ENCODE measurements at places on chromosomes 7 and 10. TPM values are rescaled to one million over a fixed set of nuclear protein-coding genes. Genes with fewer than 3 reads are reported as not detected.

DNA sequence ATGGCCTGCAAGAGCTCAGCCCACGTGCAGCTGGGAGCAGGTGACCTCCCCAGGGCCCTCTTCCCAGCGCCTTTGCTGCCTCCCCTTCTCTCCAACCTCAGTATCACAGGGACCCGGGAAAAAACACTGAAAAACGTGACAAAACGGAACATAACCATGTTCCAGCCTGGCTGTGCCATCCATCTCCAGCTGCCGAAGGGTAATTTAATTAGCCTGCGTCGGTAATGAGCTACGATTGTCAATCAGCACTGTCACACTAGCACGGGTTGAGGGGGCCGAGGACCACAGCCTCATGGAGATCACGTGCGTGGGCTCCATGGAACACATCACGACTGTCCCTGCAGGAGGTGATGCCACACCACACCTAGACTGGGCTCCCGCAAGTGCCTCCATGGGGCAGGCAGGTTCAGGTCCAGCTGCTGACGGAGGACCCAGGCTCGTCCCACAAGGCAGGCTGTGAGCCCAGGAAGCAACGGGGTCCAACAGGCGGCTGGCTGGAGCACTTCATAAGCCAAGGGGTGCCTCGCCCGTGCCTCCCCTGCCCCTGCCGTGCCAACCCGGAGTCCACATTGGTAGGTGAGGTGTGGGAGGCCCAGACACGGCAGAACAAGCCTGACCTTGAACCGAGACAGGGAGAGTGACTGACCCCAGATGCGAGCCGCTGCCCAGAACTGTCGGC lies 199.5 kb downstream of the ELFN1 start:
- no peak for DNase-seq

The CRHR2 gene
- 0.33 TPM for total RNA-seq

DNA sequence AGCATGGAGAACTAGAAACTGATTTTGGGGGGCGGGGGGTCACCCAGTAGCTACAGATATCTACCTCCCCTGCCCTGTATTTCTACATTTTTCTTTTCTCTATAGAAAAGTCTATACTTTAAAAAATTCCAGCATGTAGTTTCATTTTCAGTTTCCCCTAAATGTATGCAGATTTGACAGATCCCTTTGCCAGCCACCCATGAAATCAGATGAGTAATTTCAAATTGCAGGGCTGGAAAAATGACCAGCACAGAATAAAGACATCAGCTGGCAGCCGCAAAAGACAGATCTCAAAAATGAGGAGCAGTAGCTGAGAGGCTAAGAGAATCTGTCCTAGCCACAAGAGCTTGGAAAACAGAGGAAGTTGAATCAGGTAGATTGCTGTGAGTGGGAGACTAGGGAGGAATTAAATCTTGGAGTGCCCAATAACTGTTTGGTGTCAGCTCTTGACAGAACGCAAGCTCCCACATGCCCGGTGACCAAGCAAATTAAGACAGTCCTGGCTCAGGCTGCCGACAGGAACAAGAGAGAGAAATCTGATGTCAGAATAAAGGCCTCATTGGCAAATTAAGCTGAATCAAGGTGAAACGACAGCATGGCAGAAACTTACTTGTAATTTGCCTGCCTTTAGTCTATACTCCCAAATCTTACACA lies 24.5 kb downstream of the ADRB1 start:
- DNase-seq = no peak

- DNase-seq = peak; percentile 38
These were observed 48.2 kb upstream of the NPTX2 start for GRCh38 chr7:98568891-98569290.

DNA sequence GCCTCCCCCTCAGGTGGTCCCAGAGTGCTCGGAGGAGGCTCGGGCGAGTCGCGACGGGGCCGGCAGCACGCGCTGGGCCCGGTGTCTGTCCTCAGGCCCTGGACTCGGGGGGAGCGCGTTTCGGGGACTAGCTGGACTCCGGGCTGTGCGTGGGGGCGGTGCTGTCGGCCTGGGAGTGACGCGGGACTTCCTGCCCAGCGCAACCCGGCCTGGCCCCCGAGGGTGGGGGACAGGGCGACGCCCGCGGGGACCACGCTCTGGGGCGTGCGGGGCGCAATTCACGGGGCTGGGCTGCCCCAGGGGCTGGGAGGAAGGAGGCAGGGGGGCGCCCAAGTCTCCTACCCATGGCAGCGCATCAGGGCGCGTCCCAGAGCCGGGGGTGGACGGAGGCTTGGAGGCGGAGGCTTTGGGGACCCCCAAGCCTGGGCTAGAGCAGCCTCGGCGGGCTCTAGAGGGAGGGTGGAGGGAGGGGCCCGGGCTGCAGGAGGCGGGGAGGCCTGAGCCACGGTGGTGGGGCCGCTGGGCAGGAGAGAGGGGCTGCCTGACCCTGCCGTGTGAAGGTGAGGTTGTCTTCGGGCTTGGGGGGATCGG lies 2.3 kb upstream of the VENTX start:
- DNase-seq = no peak

DNA sequence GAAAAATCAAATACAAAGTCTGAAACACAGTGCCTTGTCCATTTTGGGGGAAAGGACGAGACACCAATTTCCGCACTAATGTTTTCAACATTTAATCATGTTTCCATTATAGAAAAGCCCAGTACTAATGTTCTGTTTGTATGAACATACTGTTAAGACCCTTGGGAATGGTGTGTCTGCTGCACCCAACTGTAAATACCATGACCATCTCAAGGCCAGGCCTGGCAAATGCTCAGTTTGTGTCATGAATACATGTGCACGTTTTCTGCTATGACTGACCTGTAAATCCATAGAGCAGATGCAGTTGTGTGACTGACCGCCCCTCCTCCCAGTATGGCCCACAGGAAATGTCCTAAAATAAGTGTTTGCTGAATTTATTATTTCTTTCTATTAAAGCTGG lies 270.0 kb downstream of the TNS3 start:
- DNase-seq = no peak

The DIP2C gene
- 9.6 TPM for total RNA-seq

DNA sequence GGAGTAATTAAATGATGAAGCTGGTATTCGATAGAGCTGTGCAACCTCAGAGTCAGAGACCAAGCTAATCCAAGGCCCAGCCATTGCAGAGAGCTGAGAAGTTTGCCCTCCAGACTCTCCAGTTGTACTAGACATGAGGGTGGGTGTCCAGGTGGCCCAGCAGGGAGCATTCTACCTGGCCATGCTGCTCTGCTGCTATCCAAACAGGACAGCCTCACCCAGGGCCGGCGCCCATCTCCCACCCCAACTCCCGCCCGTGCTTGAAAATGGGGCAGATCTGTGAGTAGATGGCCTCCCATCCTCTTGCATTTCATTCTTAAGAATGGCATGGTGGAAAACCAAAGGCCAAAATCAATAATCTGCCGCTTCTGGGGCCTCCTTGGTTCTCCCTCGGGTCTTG lies 124.2 kb downstream of the TCERG1L start:
- no peak for DNase-seq

The EVX1 gene
- total RNA-seq = not detected

DNA sequence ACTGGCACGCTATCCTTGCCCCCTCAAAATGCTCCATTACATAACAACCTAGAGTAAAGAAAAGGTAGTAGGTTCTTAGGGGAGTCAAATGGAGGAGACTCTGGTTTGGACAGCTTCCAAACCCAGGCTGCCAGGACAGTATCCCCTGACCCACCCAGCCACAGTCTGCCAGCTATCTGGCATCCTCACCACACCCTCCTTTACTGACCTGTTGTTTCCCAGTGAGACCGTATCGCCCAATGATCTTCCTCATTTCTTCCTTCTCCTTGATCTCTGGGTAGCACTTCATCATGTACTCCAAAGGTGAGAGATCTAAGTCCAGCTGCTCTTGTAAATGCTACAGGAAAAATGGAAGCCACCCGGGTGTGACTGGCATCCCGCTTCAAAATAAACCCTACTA lies 5.1 kb upstream of the H2BK1 start:
- no peak for DNase-seq

DNA sequence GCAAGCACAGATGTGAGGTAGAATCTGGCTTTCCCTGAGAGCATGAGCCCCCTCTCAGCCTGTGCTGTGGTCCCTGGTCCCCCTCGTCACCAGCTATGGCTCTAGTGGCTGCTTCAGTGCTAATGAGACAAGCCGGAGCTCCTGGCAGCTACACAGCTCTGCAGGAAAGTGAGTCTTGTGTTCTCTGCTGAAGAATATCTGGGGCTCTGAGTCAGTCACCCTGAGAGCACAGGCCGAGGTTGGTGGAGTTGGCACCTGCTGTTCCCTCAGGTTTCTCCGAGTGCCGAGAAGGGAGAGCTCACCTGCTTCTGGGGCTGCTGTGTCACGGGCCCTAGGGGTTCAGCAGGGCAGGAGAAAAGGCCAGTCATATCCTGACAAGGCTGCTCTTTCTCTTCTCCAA lies 37.2 kb upstream of the GJD4 start:
- DNase-seq = no peak

The PTER gene
- 17.6 TPM for total RNA-seq

The ITPRID1 gene
- not detected for total RNA-seq

DNA sequence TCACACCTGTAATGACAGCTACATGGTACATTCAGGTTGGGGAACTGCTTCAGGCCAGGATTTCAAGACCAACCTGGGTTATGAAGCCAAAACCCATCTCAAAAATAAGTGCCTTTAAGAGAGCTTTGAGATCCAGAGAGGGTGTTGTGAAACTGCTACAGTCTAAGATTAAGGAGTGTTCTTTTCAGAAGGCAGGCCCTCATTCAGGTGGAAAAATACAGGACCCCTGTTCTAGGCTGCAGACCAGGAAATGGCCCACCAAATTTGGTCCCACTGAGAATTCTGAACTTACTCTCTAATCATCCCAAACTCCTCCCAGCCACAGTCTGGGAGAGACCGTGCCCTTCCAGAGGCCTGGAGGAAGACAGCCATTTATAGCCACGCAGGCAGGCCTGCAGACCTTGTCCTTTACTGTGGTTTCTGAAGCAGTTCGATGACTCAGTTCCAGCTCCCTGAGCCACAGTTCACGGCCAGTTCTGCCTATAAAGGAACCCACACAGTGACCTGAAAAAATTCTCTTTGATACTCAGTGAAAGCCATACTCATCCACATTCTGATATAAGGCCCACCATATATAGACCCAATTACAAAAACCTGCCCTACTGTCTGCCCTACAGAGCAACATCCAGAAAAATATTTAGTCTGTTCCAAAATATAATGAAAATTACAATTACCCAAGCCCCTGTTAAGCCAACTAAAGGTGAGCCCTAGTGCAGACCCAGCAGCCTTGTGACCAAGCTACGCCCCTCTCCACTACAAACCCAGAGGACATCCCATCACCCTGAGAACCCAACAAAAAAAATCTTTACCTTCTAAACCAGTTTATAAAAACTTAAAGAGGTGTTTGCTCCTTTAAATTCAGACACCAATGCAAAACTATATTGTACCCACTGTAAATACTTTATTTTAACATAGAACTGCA lies 21.2 kb downstream of the ZNF680 start:
- DNase-seq = no peak

The ZNF503 gene
- 38.6 TPM for total RNA-seq

DNA sequence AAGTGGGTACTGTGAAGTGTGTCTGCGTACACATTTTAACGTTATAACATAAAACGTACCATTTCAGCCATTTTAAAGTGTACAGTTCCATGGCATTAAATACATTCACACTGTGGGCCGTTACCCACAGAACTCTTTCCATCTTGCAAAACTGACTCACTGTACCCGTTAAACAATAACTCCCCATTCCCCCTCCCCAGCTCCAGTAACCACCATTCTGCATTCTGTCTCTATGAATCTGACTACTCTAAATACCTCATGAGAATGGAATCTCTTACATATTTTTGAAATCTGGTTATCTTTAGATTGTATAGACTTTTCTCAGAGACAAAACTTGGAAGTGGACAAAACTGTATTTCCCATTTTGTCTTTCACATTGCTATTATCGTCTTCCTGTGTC lies 9.3 kb downstream of the ARL3 start:
- DNase-seq = no peak

GRCh38 chr7:1246871-1247526 lies 14.3 kb downstream of the UNCX start:
- no peak for DNase-seq

The PARD3 gene
- 36.1 TPM for total RNA-seq

The CLCN1 gene
- not detected for total RNA-seq

GRCh38 chr7:40676221-40676620 lies 541.4 kb downstream of the SUGCT start:
- DNase-seq = no peak

GRCh38 chr7:155745737-155746136 lies 66.5 kb downstream of the SHH start:
- DNase-seq = no peak

- no peak for DNase-seq
These were observed 33.4 kb upstream of the SLC39A12 start for GRCh38 chr10:17918187-17918903.

GRCh38 chr7:88432301-88432700 lies 125.6 kb upstream of the STEAP4 start:
- DNase-seq = no peak

DNA sequence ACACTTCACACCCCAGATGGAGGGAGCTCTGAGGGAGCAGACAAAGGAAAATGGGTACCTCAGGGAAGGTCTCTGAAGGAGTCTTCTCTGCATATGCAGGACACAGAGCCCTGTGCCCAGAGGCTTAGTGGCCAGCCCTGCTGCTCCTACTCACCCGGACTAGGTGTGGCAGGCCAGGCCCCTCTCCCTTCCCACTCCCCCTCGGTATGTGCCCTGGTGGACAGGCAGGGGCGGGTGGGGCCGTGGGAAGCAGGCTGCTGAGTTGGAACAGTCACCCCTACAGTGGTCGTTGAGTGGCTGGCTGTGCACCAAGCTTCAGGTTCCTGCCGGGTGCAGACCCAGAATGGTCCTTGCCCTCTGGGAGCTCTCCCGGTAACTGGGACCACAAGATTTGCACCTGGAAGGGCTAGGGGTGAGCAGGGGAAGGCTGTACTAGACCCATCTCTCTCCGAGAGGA lies 68.6 kb downstream of the ZMIZ1 start:
- no peak for DNase-seq

The NEUROG3 gene
- not detected for total RNA-seq

- DNase-seq = peak; percentile 15
These were observed 118.9 kb downstream of the PPP1R3A start for GRCh38 chr7:113799896-113800295.

DNA sequence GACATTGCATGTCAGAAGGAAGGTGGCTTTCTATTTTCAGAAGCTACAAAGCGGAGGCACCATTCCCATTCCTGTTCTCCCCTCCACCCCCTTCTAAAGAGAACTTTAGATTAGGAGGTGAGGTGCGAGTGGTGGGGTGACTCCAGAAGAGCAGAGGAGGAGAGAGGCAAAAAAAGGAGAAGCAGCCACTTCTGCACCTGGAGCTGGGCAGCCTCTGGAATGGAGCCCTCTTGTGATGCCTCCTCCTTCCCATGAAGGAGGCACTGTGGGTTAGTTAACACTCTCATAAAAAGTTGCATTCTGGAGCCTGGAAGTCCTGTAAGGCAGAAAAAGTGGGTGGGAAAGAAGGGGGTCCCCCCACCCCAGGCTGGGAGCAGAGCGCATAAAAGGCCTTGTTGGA lies 4.8 kb downstream of the PTF1A start:
- no peak for DNase-seq

DNA sequence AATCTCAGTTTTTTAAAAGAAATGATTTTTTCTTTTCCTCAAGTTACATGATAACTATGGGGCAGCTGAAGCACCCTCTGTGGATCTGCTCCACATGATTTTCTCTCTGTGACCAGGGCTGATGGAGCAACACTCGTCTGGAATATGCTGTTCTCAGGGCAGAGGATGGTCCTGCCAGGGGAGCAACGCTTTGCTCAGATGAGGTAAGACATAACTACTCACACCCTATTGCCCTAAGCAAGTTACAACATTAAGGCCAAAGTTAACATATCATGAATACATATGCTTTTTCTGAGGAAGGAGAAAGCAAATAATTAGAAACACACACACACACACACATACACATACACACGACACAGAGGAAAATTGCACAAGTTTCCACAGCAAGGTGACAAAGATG lies 71.4 kb downstream of the CALCR start:
- no peak for DNase-seq

GRCh38 chr10:90924552-90924951 lies 3.7 kb upstream of the ANKRD1 start:
- no peak for DNase-seq

Data from body of pancreas (tissue), 4 donors.